Stimulated activated CD8-positive, alpha-beta memory T cell treated with anti-CD3 and anti-CD28 coated beads, Interleukin-7, amount 100 ng/mL, for 4 hours (primary cell): ENCODE measurements at places on chromosomes 1 and 21.
A peak's percentile ranks its signal among the peaks of the same experiment; 100 is the strongest.

DNA sequence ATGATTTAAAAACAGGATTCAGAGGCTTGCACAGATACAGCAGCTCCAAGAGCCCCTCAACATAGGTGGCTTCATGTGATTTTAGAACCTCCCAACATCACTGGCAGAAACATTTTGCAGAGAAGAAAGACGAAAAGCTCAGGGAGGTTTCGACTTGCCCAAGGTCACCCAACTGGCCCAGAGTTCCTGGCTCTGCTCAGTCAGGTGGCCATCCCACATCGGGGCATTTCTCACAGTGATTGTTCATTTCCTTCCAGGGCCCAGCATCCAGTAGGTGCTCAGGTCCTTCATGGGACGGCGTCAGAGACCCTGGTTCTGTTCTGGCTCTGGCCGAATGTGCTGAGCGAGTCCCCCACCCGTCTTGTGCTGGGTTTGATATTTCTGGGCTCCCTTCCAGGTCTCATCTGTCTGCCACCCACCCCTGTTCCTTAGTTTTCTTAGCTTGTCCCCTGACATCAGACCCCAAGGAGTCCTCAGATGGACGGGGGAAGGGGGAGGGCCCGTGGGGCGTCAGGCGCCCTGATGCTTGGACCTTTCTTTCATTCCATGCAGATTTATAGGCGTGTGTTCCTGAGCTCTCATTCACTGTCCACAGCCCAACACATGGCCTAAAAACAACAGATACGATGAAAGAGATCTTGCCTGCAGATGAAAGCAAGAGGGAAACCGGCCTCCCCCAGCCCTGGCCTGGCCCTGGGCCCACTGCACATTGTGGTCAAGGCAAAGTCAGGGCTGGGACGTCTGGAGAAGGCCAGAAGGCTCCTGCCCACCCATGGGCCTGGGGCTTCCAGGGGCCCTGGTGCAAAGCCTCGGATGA lies 123.1 kb upstream of the ZBTB40 start:
- no peak for DNase-seq

DNA sequence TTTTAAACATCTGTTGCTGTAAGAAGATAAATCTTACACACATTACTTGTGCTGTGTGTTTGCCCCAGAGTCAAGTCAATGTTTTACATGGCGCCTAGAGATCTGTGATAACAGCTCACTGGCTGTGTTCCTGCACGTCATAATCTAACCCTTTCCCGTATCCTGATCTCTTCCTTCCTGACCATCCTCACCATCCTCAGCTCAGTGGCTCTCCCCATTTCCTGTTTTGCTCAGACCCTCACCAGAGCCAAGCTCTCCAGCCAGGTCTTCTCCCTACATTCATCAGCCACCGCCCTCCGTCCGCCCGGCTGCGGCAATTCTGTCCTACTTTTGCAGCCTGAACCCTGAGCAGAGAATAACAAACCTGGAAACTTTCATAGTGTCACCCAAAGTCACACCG lies 824.7 kb downstream of the USP25 start:
- no peak for DNase-seq

GRCh38 chr1:27886744-27887143 lies 14.4 kb downstream of the THEMIS2 start:
- no peak for DNase-seq

GRCh38 chr1:155174324-155175280 lies 953 bp downstream of the TRIM46 start:
- DNase-seq = peak; percentile 41

DNA sequence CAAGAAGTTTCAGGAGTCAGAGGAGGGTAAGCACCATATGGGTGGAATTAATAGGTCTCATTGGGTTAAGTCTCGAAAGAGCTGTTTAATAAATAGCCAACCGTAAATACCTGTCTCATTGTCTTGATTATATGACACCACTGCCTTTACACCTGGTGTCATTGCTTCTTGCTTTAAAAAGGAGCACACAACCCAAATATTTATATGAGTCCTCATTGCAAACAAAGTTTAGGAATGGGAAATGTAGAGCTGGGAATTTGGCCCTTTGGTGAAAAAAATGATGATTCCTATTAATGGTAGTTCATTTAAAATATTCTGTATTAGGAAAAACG lies 2.1 kb downstream of the BACH1 start:
- DNase-seq = no peak

GRCh38 chr1:160251687-160252526 lies 10.4 kb downstream of the DCAF8 start:
- peak; percentile 42 for DNase-seq

DNA sequence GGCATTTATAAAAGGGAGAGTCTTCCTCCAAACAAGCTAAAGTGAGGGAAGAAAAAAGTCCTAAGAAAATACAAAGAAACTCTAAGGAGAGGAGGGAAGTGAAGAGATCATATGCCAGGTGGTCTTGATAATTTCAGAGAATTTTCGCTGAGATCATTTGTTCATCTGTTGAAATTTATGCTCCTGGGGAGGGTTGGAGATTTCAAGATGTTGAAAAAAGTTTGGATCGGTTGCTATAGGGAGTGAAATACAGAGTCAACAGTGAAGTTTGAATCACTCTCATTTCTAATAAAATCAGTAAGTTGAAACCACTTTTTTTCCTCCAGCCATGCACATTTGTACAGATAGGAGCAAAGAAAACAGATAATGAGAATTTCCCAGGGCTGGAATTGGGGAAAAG lies 299.1 kb upstream of the ADAMTS5 start:
- no peak for DNase-seq

GRCh38 chr1:212515329-212515760 lies 82.6 kb downstream of the NENF start:
- no peak for DNase-seq

DNA sequence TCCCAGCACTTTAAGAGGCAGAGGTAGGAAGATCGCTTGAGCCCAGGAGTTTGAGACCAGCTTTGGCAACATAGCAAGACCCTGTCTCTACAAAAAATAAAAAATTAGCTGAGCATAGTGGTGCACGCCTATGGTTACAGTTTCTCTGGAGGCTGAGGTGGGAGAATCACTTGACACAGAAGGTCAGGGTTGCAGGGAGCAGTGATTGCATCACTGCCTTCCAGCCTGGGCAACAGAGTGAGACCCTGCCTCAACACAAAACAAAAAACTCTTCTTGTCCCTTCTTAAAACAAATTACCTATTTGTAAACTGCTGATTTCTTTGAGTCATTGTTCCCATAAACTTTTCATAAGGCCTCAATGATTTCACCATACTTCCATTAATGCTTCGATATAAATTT lies 18.7 kb downstream of the PRKAA2 start:
- DNase-seq = no peak

DNA sequence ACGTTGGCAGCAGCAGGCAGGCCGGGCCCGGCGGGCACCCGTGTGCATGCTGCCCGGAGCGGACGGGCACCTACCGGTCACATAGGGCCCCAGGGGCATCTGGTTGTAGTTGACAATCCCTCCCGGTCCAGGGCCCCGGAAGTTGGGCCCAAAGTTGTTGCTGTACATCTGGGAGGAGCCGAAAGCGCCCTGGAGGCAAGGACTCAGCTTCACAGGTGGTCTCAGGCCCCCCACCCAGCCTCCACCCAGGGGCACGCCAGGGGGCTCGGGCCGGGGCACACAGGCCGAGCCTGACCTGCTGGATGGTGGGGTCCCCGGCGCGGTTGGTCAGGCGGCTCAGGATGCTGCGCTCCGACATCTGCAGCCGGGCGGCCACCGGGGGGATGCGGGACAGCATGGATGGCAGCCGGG lies 60.6 kb downstream of the KCNAB2 start:
- DNase-seq = no peak

DNA sequence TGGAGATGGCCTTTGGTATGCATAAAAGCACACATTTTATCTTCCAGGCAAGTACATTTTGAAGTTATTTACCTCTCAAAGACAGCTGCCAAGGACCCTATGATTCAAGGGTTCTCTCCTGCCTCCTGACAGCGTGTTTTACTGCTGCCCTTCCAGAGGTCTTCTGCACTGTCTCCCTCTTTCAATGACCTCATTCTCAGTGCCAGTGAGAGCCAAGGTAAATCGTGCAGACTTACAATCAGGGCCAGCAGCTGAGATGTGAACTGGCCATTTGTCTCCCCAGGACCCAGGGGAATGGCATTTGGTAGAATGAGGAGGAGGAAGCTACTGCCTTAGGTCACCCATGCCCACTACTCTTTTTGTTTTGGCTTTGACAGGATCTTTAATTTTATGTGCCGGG lies 84.2 kb upstream of the FGGY start:
- DNase-seq = no peak

DNA sequence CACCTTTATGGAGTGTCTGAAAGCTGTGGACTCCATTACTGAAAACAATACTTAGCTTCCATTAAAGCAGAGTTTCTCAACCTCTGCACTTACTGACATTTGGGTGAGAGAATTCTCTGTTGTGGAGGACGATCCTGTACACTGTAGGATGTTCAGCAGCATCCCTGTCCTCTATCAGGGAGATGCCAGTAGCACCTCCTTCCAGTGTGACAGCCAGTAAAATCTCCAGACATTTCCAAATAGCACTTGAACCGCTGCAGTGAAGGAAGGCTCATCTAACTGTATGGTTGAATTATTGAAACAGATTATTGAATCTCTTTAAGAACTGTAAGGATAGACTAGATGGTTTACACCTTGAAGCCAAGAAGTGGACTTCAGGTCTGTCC lies 3.1 kb downstream of the PRDM2 start:
- no peak for DNase-seq

GRCh38 chr1:193183019-193183627 lies 3.3 kb downstream of the B3GALT2 start:
- no peak for DNase-seq

DNA sequence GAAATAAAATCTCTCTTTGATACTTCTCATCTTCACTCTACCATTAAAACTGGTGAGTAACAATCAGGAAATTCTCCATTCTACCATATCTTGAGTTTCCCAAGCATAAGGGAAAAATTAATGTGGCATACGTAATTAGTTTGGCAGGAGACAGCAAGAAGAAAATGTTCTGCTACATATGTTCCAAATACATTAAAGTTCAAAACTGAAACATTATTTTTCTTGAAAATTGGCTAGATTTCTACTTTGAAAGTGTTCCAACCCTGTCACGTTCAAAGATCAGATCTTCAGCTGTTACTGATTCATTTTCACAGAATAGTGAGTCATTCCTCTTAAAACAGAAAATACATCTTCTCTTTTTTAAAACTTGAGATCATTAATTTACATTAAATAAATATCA lies 48.5 kb downstream of the PIGK start:
- no peak for DNase-seq

DNA sequence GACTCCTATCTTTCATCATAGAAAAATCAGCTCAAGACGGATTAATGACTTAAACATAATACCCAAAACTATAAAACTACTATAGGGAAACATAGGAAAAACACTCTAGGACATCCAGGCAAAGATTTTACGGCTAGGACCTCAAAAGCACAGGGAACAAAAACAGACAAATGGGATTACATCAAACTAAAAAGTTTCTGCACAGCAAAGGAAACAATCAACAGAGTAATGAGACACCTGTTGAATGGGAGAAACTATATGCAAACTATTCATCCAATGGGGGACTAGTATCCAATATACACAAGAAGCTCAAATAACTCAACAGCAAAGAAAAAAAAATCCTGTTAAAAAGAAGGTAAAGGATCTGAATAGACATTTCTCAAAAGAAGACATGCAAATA lies 18.6 kb downstream of the NSL1 start:
- no peak for DNase-seq

GRCh38 chr1:36650200-36651065 lies 167.7 kb upstream of the CSF3R start:
- DNase-seq = peak; percentile 24

GRCh38 chr1:23868557-23869016 lies 497 bp upstream of the FUCA1 start:
- DNase-seq = peak; percentile 1

GRCh38 chr1:115283681-115284146 lies 54.3 kb downstream of the NGF start:
- no peak for DNase-seq

GRCh38 chr1:185573677-185574076 lies 160.5 kb upstream of the HMCN1 start:
- no peak for DNase-seq

DNA sequence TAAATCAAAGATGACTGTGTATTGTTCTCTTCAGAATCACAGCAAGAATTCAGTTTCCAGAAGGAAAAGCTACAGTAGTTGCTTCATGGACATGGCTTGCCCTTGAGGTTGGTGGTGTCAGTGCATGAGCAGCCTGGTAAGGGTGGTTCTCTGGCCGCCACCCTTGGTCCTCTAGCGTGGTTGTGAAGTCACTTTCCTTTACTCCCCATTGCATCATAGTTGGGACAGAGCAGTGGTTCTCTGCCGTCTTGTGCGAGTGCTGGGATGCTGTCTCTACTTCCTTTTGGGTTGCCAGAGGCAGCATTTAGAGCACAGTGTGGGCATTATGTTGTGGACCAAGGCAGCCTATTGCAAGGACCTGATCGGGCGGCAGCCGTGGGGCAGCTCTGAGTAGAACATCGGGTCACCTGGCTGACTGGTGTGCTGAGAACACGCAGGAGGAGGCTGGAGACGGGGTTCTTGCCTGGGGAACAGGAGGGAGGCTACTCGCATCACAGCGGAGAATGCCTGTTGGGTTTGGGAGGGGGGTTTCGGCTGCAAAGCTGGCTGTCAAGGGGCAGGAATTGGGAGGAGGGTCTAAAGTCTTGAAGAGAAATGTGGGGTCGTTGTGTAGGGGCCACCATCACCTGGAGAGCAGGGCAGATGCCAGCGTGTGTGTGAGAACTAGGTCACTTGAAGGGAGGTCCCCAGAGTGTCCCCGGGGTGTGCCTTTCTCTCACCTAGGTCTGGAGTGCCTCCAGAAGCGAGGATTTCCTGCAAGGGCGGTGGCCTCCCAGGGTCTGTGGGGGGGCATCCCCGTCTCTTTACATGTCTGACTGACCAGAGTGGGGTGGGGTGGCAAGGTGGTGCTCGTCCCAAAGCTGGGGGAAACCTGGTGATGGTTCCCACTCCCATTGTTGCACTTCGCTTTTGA lies 6.3 kb downstream of the ARF1 start:
- DNase-seq = no peak

GRCh38 chr1:236520445-236521005 lies 3.3 kb upstream of the LGALS8 start:
- no peak for DNase-seq

DNA sequence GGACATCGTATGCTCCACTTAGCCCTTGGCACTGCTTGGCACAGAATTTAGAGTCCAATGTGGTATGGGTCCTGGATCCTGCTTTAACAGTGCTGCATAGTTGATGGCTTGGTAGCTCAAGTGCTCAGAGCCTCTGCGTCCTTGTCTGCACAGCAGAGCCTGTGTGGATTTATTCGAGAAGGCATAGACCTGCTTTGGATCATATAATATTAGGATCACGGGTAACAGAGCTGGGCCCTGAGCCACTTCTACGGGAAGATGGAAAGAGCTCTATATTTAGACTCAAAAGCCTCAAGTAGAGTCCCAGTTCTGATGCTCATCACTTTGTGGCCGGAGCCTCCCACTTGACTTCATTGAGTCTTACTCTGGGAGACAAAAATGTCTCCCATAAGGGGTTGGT lies 164.4 kb upstream of the EDN2 start:
- no peak for DNase-seq

- no peak for DNase-seq
These were observed 26.6 kb downstream of the PAFAH2 start for GRCh38 chr1:25971066-25971810.
